Germinal center (tissue), 1 donor: ENCODE measurements at places on chromosomes 2 and 18.

GRCh38 chr2:70630761-70631160, 77.1 kb upstream of the TGFA start:
- no peak for DNase-seq

- DNase-seq: no peak
Observed at GRCh38 chr2:138087751-138088593, 123.7 kb downstream of the HNMT start.

GRCh38 chr2:95350774-95351597, 51.5 kb upstream of the FAHD2A start:
- DNase-seq: no peak

GRCh38 chr2:118167026-118167425, 78.8 kb downstream of the INSIG2 start:
- no peak for DNase-seq

DNA sequence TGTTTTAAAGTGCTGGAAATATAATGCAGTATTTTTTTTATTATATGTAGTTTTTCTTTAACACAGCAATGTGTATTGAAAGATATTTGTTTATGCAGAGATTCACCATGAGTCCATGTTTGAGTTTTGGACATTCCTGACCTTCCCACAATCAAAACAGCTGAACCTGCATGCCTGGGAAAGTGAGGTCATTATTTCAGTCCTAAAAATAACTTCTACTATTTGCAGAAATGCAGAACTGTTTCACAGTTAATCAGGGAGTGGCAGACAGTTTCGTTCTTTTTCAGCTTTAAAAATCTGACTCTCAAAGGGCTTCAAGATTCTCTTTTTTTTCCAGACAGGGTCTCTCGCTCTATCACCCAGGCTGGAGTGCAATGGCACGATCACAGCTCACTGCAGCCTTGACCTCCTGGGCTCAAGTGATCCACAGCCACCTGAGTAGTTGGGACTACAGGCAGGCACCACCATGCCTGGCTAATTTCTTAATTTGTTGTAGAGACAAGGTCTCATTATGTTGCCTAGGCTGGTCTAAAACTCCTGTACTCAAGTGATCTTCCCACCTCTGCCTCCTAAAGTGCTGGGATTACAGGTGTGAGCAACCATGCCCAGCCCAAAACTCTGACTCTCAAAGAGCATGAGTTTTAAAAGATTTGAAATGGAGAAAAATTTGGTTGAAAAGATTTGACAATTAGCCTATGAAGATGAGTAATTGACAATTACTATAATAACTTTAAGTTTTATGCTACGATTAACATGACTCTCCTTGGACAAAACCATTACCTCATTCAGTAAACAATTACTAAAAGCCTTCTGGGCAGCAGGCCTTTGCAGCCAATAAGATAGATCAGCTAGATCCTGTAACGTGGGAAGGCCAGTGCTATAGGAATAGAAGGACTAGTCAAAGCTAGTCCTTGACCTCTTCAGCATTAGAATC, 5.0 kb upstream of the MYL12B start:
- no peak for DNase-seq

DNA sequence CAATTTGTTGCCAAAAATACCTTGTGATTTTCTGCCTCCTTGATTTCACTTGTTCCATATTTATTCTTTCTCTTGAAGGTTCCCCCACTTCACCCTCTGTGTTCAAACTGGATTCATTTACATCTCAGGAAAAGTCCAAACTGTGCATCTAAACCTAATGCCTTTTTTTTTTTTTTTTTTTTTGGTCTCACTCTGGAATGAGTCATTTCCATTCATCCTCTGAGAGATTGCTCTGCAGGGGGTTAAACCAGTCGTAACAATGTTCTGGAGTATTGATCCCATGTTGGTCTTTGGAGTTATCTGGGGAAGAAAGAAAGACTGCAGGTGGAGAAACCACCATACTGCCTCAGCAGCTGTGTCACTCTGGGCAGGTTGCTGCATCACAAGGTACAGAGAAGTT, 119.7 kb downstream of the TACR1 start:
- no peak for DNase-seq

GRCh38 chr18:41266616-41267015, 688.4 kb upstream of the PIK3C3 start:
- DNase-seq: no peak

GRCh38 chr2:96154506-96155380, 9.5 kb upstream of the DUSP2 start:
- DNase-seq: no peak
